Activated naive CD4-positive, alpha-beta T cell treated with anti-CD3 and anti-CD28 coated beads, Interleukin-2, amount 50 U/mL, for 16 hours (primary cell): ENCODE measurements at places on chromosomes 1 and 21.
A peak's percentile ranks its signal among the peaks of the same experiment; 100 is the strongest.

- DNase-seq, result no peak
Observed at GRCh38 chr1:107683191-107683657, 281.8 kb downstream of the VAV3 start.

DNA sequence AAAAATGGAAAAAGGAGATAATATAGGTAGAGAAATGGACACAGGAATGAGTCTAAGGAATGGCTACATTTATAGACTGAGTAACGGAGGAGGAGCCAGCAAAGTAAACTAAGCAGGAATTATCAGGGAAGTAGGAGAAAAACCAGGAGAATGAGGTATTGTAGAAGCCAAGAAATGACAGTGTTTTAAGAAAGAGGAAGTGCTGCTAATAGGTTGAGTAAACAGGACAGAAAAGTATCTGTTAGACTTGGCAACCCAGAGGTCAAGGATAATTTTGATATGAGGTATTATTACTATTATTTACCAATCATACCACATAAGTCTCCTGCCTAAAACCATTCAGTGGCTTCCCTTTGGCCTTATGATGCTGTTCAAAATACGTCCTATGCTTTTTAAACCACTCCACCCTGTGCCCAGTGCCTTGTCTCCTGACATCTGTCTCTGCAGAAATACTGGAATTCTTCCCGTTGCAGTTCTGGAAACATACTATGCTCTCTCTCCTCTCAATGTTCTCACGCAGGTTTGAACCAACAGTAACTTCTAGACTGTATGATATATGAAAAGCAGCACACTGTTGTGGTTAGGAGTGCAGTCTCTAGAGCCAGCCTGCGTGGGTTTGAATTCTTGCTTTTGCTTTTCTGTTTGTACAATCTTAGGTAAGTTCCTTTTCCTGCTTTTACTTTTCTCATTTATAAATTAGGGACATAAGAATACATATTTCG lies 24.6 kb upstream of the NEK7 start:
- DNase-seq, result no peak

DNA sequence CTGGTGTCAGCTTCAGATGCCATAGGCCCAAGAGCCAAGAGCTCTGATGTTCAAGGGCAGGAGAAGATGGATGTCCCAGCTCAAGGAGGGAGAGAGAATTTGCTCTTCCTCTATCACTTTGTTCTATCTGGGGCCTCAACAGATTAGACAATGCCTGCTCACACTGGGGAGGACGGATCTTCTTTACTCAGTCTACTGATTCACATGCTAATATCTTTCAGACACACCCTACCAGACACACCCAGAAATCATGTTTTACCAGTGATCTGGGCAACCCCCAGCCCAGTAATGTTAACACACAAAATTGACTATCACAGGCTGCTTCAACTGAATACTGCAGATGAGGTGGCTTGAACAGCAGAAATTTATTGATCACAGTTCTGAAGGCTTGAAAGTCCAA lies 69.0 kb downstream of the OLFML3 start:
- no peak for DNase-seq

- no peak for DNase-seq
Observed at GRCh38 chr1:34212673-34213072, 36.0 kb downstream of the C1orf94 start.

GRCh38 chr1:84540759-84541158 lies 33.5 kb downstream of the CTBS start:
- no peak for DNase-seq

DNA sequence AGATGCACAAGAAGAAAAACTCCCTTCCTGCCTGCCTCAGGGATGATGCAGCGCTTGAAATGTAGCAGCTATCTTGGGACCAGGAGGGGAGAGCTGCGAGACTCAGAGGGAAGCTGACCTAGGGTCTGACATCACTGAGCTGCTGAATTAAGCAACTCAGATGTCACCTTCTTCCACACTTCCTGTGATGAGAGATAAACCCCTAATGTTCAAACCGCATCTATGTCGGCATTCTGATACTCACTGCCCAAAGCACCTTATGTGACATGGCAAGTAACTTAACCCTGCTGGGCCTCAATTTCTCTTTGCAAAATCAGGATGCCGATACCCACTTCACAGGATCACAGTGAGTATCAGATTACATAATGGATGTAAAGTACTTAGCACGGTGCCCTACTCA lies 9.1 kb upstream of the AK2 start:
- no peak for DNase-seq

GRCh38 chr1:162117039-162117774 lies 47.7 kb downstream of the NOS1AP start:
- no peak for DNase-seq

DNA sequence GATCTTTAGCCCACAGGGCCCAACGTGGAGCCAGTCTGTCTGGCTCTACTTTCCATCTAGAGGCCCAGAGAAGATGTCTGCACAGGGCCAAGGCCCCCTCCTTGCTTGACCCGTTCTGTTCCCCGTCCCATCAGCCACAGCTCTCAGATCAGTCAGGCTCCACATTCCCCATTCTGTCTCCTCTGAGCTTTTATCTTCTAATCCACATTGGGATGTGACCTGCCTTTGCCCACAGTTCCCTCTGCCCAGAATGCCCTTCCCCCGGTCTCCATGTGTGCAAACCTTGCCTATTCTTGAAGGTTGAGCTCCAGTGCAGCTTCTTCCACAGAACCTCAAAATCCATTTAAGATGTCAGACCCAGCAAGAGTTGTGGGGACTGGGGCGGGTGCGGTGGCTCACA lies 53.3 kb upstream of the WASF2 start:
- no peak for DNase-seq

DNA sequence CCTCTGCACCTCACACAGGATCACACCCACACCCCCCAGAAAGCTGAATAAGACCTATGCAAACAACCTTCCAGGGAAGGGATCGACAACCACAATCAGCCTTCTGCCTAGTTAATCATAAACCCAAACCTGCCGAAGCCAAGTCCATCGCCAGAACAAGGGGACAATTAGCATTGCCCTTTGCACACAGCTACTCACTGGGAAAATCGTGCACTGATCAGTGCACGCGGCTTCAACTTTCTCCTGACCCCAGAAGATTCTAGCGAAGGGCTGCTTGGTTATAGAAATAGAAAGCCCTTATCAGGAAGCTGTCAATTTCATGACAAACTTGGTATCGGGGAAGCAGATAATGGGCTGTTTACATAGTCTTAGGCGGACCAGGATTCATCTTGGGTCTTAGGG lies 29.5 kb downstream of the RUNX1 start:
- DNase-seq, result no peak

DNA sequence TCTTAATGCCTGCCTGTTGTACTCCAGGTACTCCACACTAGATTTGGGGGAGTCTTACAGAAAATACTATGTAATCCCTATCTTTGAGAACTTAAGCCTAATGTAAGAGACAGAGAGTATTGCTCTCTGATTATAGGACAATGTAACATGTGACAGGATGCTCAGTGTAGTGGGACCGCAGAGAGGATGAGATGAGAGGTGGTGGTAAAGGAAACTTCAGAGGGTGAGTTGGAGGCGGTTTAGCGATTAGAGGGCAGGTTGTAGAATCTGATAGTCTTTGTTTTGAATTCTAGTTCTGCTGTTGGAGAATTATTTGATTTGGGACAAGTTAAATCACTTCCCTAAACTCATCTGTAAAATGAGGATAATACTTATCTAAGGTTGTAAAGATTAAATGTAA lies 5.4 kb downstream of the SOAT1 start:
- no peak for DNase-seq

- DNase-seq, result no peak
Observed at GRCh38 chr1:150876119-150876454, 312 bp downstream of the ARNT start.

DNA sequence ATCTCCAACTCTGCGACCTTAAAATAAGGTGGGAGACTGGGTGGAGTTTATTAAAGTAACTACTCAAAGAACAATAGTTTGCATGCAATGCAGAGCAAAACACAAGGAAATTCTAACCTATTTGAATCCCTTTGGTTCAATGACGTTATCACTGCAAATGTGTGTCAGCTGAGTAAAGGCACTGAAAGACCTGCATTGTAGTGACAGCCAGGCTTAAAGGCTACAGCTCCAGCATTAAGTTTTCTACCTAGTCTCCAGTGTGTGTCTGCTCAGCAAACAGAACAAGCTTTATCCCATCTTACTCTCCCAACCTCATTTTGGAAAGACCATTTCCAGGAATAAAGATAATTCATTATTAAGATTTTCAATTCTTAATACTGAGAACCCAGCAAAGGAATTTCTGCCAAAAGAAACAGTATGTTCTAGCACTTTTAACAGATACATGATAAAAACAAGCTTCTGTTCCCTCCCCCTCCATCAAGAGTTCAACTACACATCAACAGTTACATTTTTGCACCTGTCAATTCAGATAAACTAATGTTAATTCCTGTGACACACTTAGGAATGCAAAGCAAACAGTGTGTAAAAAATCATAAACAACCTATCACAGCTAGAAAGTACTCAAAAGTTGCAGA lies 14.2 kb downstream of the PTP4A2 start:
- no peak for DNase-seq

DNA sequence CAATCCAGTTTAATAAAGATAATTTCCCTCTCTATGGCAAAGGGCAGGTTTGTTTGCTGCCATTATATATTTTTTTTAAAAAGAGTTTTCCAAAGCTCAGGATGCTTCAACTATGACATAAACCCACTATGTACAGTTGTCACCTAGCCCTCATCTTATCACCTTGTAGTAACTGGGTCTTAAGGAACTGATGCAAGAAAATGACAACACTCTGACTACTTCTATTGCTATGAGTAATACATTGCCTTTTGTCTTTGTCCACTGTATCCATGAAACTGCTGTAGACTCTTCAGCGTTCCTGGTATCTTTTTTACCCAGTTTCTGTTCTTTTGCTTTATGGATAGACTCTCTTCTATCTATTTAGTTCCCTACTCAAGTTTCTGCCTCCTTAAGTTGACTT lies 586.5 kb downstream of the NEGR1 start:
- no peak for DNase-seq

DNA sequence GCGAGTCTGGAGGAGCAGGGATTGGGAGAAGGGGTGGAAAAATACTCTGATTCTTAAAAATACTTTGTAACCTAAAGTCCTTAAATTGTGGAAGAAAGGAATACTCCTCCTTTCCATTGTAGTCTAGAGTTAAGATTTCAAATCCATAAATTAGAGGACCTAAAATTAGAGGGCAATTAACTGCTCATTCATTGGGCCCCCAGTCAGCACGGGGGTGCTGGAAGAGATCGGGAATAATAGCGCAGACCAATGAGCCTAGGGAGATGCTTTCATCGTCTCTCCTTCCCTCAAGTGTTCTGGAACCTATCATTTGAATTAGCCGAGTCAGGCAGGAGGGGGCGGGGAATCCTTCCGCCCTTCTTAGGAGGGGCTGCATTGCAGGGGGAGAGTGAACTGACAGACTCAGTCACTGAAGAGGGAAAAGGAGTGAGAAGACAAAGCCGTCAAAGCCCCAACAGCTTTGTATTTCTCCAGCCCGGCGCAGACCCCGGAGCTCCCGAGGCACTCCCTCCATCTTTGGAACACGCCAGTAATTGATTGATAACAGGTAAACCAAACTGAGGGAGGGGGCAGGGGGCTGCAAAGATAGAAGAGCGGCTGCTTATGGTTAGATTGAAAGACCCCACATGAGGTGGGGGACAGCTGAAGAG lies at the start of gene MLLT11:
TSS of gene MLLT11 (plus strand) at position 391 of the 650 bp plus-strand sequence. CDS start 6,828 bp downstream, outside the sequence.
- DNase-seq, result peak; percentile 27

- DNase-seq, result peak; percentile 18
Observed at GRCh38 chr1:204417074-204417997, 5.7 kb upstream of the PPP1R15B start.

- no peak for DNase-seq
Observed at GRCh38 chr1:42418516-42418915, 37.3 kb downstream of the ZMYND12 start.

DNA sequence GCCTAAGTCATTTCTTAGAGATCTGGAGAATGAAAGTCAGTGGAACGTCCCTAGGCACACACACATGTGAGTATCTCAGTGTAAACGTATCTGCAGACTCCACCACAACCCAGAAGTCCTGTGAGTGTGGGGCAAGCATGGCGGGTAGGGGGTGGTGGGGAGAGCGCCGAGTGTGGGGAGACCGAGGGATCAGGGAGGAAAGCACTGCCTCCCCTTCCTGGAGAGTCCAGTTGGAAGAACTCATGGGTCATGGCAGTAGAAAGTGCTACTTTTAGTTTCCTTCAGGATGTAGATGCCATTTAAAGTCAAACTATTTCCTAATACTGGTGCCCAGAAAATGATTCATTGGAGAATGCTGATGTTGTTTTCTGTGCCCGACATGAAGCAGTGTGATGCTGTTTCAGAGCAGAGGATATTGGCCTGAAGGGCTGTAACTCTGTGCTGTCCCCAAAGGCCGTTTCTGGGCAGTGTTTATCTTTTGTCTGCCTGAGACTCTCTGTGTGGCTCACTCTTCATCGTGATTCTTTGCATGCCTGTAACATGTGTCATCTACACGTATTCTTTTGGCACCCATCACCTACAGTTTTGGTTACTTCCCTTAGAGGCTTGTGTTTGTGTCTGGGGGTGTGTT lies 45.7 kb upstream of the TSPAN2 start:
- DNase-seq, result no peak

DNA sequence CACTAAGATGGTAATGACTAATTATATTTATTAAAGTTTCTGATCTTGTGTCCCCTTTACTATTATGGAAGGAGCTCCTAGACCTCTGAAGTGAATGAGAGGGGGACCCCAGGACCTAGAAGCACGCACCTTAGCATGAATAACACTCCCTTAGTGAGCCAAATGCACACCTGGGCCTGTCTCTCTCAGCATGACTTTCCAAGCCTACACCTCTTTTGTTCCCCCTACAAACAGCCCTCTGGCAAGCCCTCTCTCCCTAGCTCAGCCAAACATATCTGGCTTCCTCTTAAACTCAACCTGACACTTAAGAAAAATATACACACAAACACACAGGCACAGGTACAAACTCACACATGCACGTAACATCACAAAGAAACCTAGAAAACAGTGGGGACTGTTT lies 7.3 kb upstream of the CTH start:
- no peak for DNase-seq

- peak; percentile 32 for DNase-seq
Observed at GRCh38 chr1:161115132-161115711, 2.6 kb downstream of the PFDN2 start.

- no peak for DNase-seq
Observed at GRCh38 chr1:157141212-157141855, 3.1 kb upstream of the ETV3 start.

GRCh38 chr1:7991504-7992440 lies 30.3 kb downstream of the PARK7 start:
- no peak for DNase-seq

GRCh38 chr21:41521489-41522027 lies 13.6 kb upstream of the TMPRSS2 start:
- no peak for DNase-seq

- DNase-seq, result no peak
Observed at GRCh38 chr1:237197470-237198425, 155.8 kb downstream of the RYR2 start.

GRCh38 chr1:198680174-198680875 lies 41.5 kb downstream of the PTPRC start:
- DNase-seq, result no peak

- peak; percentile 49 for DNase-seq
Observed at GRCh38 chr1:32361674-32362473, 411 bp downstream of the FAM229A start.

GRCh38 chr1:229146647-229147046 lies 124.3 kb upstream of the RAB4A start:
- DNase-seq, result no peak
